ENCODE measurements at places on chromosomes 7 and 10.
A peak's percentile ranks its signal among the peaks of the same experiment; 100 is the strongest.

GRCh38 chr10:48274636-48275035, at the start of gene FRMPD2:
Gene FRMPD2 (minus strand): TSS chr10:48274696. CDS start chr10:48274567, 129 bp downstream.
- no peak for DNase-seq

DNA sequence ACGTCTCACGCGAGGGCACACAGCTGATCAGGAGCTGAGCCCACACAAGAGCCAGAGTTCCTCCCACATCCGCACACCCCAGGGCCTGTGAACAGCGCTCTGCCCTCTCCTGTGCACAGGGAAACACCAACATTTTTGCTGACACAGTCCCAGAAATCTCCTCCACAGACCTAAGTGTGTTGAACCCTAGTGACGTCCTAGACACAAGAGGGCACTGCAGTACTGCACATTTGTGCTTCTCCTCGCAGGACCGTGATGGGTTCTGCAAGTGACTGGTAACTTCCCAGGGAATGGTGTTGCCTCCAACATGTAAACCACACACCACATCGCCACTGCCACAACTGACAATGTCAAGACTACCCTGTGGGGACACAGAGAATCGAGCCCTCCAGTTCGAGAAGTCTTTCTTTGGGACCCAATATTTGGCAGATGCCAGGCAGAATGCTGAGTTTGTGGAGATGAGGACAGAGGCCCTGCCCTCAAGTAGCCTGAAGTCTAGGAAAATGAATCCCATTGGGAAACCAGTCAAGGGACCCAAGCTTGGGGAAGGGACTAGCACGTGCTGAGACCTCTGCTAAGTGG, 170.3 kb downstream of the PAXIP1 start:
- DNase-seq = peak; percentile 69

- no peak for DNase-seq
These were observed 27.6 kb upstream of the RNF32 start for GRCh38 chr7:156612930-156613329.

DNA sequence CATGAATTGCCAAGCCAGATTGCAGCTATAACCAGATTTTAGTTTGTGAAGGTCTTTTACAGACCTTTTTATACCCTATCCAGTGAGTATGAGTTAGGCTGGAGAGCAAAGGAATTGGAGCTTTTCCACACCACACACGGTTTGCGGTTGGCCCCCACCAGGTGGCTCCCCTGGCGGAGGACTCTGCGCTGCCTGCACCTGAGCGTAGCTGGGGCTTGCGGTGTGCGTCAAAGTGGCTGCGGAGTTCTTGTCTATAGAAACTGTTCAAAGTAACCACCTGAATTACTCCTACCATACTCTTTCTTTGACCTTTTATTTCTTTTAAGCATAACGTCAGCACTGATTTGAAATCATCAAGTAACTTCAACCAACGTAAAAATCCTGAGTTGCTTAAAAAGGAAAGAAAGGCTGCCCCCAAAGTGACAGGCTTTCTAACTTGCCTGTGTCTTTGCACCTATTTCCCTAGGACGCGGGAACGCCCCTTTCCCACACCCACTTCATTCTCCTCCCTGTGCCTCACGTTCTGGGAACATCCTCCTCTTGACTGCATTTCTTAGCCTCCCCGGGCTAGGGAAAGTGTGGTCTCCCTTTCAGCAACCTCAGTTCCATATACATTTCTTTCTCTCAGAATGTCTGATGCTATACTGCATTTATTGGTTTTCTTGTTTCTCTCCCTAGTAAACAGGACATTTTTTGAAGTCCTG, 47.6 kb upstream of the TMEM72 start:
- no peak for DNase-seq

DNA sequence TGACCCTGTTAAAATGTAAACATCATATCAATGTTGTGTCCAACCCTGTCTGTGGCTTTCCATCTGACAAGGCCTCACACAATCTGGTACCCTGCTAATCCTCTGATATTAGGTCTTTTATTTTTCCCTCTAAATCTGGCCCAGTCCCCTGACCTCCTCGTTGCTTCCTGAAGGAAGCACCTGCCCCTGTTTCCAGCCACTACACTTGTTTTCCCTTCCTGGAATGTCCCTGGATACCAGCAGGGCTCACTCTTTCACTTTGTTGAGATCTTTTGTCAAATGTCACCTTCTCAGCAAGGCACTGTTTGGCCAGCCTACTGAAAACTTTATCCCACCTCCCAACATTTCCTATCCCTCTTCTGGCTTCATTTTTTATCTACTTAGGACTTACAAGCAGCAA, 2.1 kb downstream of the SAMD9L start:
- DNase-seq = no peak

DNA sequence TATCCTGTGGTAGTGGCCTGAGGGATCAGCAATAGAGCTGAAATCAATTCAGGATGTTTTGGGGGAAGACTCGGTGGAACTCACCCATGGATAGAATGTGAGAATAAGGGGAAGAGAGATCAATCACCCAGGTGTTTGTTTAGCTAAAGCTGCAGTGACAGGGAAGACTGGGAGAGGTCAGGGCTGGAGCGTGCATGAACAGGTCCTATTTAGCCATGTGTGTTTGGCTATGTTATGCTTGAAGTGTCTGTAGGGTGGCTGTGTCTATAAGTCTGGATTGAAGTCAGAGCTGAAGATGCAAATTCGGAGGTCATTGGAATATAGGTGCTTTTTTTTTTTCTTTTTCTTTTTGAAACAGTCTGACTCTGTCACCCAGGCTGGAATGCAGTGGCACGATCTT, 4.6 kb downstream of the ATP6V1F start:
- no peak for DNase-seq

DNA sequence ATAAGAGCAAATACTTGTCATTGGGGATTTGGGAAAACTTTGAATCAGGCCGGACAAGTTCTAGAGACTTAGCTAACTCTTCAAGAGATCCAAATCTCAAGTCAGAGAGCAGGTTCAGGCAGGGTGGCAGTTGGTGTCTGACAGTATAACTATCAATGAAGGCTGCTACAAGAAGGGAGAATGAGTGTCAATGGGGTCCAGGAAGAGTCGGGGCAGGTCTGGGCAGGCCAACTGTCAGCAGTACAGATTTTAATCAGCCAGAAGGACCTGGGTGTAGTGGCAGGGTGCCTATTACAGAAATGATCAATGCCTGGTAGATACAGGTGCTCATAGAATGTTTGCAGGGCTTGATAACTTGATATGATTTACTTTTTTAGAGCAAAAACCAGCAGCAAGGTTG, 751.1 kb downstream of the GRM8 start:
- DNase-seq = no peak

GRCh38 chr10:118952493-118953295, 76.8 kb upstream of the NANOS1 start:
- DNase-seq = no peak

- DNase-seq = no peak
These were observed 35.0 kb downstream of the ARMH3 start for GRCh38 chr10:102020938-102021337.

- DNase-seq = no peak
These were observed 149.1 kb upstream of the CALCR start for GRCh38 chr7:93723424-93724124.

DNA sequence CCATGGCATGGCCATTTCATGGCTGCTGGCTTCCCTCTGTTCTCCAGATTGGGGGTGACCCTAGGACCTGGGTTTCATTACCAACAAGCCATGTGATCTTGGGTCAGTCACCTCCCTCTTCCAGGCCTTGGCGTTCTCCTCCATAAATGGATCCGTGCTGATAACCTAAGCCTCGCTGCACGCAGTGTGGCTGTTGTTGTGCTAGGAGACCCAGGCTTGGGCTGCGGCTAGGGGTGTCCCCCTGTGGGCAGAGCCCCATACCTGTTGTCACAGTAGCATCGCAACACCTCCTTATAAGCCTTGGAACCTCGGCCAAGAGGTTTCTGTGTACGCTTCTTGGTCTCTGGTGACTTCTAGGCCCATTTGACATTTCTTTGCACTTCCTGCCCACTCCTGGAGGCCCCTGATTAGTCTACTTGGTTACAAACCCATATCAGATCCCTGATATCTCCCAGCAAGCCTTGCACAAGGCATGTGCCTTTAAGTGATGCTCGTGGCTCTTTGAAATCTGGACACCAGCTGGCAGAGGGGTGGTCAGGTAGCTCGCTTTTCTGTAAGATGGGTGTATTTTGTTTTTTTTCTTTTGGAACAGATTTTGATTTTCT, 23.6 kb downstream of the ZMIZ1 start:
- DNase-seq = no peak

DNA sequence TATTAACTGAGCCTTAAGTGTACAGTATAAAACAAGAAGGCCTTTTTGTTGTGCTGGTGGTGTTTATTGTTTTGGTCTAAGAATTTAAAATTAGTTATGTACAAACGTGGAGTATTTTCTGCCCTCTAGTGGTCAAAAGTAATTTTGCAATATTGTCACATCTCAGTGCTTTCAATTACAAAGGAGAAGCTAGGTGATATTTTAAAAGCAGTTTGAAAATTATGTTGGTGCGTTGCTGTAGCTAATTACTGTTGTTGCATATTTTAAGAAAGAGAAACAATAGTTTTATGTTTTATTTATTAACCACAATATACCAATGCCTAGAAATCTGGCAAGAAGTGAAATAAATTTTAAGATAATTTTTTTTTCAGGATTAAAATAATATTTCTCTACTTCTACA, 11.4 kb downstream of the NPVF start:
- DNase-seq = peak; percentile 80

DNA sequence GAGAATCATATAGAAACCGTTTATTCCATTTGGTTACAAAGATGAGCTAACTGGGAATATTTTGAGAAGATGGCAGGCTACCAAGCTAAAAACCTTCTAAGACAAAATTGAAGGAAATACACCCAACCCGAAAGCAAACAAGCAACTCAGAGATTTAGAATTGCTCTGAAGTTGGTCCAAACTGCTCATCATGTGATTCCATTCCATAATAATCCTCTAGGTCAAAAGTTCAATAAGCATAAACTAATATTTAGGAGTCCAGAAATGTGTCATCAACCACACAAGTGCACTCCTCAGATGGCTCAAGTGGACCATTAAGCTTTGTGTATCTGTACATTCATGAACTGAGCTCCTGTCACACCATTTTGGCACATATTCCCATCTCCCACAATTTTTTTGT, 28.7 kb downstream of the DGKI start:
- no peak for DNase-seq

- no peak for DNase-seq
These were observed 148.9 kb downstream of the ZEB1 start for GRCh38 chr10:31467791-31468535.

GRCh38 chr10:51964630-51965029, 265.2 kb upstream of the CSTF2T start:
- DNase-seq = no peak

- DNase-seq = no peak
These were observed 3.8 kb downstream of the SLC4A2 start for GRCh38 chr7:151063212-151063561.

- DNase-seq = no peak
These were observed 125.9 kb downstream of the JAZF1 start for GRCh38 chr7:28054531-28055160.

DNA sequence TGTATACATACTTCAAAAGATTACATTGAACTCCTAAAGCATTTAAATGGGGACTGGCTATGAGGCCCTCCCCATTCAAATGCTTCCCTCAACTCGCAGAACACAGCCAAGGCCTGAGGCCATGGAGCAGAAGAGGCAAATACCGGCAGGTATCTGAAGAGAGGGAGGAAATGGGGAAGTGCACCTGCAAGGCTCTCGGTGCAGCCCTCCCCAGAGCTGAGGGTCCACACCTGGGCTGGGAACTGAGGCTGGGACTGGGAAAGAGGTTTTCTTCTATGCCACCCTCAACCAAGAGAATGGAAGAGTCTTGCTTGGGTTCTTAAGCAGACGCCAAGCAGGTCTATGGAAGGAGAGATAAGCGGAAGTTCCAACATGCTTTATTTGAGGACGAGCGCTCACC, 13.0 kb upstream of the CYREN start:
- DNase-seq = no peak

- no peak for DNase-seq
These were observed 798 bp downstream of the ZNF425 start for GRCh38 chr7:149125189-149125862.
